ENCODE measurements at places on chromosomes 1 and 21.

- peak; percentile 62 for DNase-seq
Observed at GRCh38 chr1:212554401-212554800, 54.2 kb upstream of the ATF3 start.

GRCh38 chr21:41345934-41346685, 15.7 kb upstream of the MX2 start:
- DNase-seq: no peak

DNA sequence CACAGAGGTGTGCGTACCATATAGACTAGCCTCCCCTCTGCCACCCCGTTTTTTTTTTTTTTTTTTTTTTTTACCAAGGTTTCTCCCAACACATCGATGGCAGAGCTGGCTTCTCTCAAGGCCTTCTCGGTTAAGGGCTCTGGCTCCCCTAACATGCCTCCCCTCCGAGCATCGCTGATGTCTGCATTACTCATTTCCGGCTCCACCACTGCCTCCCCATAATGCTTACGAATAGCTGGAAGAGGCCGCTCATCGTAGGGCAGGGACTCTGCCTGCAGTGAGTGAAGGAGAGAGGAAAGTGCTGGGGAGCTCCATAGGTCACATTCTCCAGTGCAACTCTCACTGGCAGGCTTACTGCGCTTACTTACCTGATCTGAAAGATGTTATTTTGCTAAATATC, 20.6 kb downstream of the CEP104 start:
- DNase-seq: peak; percentile 10

DNA sequence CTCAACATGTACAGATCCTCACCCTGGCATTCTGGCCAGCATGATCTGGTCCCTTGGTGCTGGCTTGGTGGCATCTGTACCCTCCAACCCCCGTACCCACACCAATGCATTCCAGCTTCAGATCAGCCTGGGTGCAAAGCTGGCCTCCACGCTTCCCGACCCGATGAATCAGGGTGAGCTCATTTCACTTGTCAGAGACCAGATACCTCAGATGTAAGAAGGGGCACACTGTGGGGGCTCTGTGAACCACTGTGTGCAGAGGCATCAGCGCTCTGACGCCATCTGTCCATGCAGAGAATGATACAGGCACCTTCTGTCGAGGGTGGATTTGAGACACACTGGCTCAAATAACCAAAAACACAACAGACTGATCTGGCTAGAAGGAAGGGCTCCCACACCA, 76.6 kb downstream of the DMRTB1 start:
- DNase-seq: peak; percentile 37

DNA sequence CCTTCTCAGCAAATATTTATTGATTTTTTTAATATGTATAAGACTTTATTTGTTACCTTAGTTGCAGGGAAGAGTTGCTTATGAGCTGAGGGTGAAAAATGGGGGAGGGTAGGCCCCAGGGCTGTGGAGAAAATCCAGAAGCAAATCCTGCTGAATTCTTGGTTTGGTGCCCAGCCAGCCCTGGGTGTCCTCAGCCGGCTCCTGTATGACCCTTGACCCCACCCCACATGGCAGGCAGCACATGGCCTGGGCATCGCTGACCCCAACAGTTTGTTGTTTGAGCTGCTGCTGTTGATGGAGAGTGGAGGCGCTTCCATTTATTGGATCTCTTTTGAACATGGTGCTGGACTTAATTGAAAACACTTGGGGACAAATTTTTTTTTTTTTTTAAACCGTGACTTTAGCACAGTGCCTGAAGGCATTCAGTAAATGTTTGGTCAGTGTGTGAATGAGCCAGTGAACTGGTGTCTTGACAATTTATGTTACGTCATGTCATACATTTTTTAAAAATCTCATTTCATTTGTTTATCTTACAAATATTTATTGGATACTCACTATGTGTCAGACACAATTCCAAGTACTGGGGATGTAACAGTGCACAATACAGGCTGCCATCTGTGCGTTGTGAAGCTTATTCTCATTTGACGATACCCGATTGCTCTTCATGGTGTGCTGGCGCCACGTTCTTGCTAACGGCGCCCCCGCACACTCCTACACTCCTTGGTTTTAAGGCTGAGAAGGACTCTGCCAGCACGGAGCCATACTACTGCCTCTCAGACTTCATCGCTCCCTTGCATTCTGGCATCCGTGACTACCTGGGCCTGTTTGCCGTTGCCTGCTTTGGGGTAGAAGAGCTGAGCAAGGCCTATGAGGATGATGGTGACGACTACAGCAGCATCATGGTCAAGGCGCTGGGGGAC, 98.8 kb downstream of the MTR start:
- peak; percentile 38 for DNase-seq
